Astrocyte (in vitro differentiated cells and primary cell): ENCODE measurements at places on chromosomes 4 and X.

DNA sequence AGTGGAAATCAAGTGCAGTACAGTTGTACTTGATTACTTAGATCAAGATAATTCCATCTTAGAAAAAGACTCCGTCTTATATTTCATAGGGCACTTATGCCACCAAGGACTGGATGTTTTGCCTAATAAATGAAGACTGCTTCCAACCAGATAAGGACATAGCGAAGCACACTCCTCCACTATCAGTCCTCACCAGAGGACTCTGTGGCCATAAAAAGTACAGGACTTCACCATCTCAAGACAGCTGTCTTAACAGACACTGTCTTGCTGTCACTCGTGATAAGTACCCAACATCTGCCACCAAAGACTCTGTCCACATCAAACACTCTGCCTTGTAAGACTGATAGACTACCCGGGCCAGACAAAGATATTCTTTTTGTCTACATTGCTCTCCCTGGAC is 352.0 kb downstream of the TRAM1L1 start:
- DNase-seq = no peak

DNA sequence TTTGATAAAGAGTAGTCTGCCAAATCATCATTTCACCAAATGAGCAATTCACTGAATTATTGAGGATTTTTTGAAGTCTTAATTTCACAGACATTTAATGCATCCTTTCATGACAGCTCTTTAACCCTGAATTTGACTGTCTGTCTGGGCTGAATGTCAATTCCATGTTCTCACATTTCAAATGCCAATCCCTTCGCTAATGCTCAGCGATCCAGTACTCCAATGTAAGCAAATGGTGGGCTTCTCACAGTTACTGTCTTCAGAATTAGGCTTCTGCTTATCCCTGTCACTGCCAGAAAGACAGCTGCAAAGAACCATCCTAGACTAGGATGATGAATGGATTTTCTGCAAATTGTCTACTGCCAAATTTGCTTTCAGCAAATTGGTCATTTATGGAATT is 36.2 kb upstream of the USP38 start:
- no peak for DNase-seq

DNA sequence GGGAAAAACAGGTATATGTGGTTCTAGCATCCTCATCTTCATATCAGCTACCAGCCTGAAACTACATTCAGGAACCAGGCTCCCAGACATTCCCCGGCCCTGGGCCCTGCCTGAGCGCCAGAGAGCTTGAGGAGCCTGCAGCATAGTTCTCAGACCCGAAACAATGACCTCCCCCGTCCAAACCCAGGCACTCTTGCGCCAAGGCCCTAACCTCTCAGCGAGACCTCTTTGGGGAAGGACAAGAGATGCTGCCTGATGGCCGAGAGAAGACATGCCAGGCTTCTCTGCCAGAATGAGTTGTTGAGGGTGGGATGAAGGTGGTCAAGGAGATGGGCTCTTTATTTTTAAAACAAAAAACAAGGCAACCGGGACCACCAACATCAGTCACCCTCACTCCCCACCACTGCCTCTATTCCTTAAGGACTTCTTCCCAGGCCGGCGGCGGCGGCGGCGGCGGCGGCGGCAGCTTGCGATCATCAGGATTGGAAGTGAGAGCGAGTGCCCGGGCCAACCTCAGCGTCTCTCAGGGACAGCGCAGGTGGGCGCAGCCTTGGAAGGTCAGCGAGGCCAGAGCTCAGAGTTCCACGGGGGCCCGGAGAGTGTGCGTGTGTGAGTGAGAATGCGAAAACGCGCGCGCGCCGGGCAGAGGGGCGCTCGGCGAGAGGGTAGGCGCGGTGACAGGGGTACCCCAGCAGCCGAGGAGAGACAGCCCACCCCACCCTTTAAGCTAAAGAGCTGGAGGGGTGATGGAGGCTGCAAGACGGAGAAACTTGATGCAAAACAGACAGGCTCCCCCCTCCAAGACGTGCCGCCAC is 601 bp downstream of the INPP4B start:
- no peak for DNase-seq

- no peak for DNase-seq
These were observed 84.0 kb upstream of the JADE1 start for GRCh38 chr4:128725405-128726055.

GRCh38 chr4:118762155-118762554 is 73.8 kb downstream of the SEC24D start:
- no peak for DNase-seq

GRCh38 chr4:11440481-11441193 is 11.9 kb upstream of the HS3ST1 start:
- DNase-seq = no peak

DNA sequence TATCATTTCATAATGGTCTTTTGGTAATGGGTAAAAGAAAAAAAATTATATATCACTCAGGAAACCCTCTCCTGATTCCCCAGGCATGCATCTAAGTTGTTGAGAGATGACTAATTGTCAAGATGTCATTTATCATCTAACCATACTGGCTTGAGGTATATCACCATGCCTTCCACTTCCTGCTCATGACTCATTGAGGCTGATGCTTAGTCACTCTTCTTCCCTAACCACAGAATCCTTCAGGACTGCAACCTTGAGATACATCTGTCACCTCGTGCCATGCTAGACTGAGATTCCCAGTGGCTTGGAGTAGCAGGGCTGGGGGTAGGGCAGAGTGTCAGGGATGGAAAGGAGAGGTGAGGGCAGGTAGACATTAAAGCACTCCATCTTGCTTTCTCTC is 782.5 kb upstream of the INTU start:
- DNase-seq = peak; percentile 99

- DNase-seq = no peak
These were observed 1240.2 kb downstream of the FAM133A start for GRCh38 chrX:94914235-94914634.
